ENCODE measurements at places on chromosomes 3 and 15.

GRCh38 chr3:78101384-78101783 lies 1061.5 kb downstream of the ROBO2 start:
- no peak for DNase-seq

DNA sequence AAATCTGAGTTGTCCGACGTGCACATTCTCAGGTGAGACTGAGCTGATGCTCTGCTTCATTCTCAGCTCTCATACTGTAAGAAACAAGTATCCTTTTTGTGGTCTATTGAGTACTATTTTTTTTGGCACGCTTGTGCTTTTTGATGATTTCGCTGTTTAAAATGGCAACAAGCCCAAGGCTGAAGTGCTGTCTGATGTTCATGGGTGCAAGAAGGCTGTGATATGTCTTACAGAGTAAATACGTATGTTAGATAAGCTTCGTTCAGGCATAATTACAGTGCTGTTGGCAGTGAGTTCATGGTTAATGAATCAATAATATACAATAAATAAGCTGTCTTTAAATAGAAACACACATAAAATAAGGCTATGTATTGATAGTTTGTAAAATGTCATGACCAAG lies 27.2 kb downstream of the AQR start:
- DNase-seq = no peak

- peak; percentile 72 for DNase-seq
Observed at GRCh38 chr3:64595253-64595694, 92.5 kb downstream of the ADAMTS9 start.

DNA sequence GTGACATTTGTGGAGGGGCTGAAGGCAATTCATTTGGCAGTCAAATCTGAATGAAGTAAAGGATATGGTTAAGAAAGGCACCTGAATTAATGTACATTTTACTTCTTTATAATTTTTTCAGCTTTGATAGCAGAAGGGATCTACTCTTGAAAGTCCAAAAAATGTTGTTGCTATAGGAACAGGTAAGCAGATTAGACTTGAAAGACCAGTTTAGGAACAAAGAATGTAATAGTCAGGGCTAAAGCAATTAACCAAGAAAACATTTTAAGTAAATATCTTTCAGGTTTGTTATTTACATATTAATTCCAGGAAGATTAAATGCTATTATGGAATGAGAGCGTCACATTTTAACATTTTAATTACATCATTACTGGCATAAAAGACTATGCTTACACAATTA lies 1.1 kb downstream of the ATP13A4 start:
- DNase-seq = no peak

DNA sequence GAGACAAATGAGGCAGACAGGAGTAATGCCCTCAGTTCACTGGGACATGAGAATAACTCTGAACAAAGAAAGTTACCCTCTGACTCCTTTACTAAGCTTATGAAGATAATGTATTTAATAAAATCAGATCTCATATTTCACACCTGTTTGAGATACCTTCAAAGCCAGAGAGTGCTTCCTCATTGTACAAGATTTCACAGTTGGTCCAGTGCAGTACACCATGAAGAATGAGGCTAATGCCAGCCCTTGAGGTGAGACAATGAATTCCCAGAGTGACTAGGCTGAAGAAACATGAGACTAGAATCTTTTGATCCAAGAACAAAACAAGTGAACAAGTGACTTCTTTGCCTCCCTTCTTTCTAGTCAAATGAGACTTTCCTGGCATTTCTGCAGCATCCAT lies 1133.8 kb downstream of the TUSC7 start:
- DNase-seq = no peak

GRCh38 chr3:131619821-131620220 lies 117.0 kb upstream of the MRPL3 start:
- no peak for DNase-seq

- no peak for DNase-seq
Observed at GRCh38 chr3:50480471-50480870, 23.0 kb downstream of the CACNA2D2 start.

- DNase-seq = no peak
Observed at GRCh38 chr15:82540984-82541431, 751 bp upstream of the RPS17 start.

DNA sequence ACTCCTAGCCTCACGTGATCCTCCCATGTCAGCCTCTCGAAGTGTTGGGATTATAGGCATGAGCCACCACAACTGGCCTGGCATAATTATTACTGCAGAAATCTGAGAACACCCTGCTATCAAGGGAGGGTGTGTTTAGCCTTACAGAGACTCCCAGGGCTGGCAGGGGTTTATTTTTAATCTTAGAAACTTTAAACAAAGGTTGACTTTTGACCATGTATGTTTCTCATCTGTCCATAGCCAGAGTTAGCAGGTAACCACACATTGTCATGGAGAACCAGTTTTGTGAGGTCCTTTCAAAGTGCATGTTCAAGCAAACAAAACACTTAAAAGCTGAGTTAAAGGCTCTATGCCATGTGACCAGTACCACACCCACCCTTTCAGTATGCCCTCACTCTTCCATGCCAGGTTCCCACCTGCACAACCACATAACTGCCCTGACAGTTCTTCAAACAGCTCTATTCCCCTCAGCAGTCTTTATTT lies 11.1 kb downstream of the SIAH2 start:
- DNase-seq = no peak

DNA sequence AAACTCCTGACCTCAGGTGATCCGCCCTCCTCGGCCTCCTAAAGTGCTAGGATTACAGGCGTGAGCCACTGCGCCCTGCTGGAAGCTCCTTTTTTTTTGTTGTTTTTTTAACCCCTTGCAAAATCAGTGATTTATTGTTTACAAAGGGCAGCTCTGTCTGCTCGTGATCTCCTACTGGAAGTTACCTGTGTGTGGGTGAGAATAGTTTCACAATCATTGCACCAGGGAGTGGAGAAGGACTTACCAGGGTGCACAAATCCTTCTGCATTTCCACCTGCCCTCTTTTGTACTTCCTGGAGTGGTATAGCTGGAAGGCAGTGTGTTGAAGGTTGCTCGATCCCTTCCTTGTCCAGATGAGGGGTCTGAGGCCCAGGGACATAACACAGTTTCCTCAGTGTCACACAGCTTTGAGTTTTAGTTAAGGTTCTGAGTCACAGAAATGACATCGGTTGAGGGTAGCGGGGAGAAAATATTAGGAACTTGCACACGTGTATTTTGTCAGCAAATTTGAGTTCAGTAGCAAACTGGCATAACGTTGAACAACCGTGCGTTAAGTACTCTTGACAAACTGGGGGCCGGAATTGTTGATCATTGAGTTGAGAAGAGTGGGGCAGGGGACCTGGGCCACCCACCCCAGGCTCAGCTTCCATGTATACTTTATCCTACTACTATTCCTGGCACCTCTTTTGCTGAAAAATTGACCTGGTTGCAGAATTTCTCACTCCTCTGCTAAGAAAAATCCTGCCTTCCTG lies 11.3 kb upstream of the TRAK1 start:
- no peak for DNase-seq

GRCh38 chr3:114721864-114722263 lies 425.2 kb downstream of the ZBTB20 start:
- no peak for DNase-seq

DNA sequence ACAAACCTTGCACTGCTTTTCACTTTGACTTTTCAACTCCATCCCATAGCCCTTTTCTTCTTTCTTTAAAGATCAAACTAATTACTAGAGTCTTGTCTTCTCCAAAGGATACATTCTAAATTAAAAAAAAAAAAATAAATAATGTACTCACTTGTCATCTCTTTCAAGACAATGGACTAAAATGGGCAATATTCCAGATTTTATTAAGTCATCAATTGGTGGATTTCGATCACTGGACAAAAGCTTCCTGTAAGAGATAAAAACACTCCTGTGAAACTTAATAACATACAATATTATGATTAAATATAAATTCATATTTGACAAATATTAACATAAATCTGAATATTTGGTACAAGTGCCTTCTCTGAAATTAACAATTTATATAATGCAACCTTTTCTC lies 34.1 kb downstream of the KPNA4 start:
- DNase-seq = no peak

GRCh38 chr15:29454506-29454905 lies 184.9 kb upstream of the NSMCE3 start:
- no peak for DNase-seq

GRCh38 chr3:147423537-147423797 lies 14.3 kb downstream of the ZIC1 start:
- no peak for DNase-seq

DNA sequence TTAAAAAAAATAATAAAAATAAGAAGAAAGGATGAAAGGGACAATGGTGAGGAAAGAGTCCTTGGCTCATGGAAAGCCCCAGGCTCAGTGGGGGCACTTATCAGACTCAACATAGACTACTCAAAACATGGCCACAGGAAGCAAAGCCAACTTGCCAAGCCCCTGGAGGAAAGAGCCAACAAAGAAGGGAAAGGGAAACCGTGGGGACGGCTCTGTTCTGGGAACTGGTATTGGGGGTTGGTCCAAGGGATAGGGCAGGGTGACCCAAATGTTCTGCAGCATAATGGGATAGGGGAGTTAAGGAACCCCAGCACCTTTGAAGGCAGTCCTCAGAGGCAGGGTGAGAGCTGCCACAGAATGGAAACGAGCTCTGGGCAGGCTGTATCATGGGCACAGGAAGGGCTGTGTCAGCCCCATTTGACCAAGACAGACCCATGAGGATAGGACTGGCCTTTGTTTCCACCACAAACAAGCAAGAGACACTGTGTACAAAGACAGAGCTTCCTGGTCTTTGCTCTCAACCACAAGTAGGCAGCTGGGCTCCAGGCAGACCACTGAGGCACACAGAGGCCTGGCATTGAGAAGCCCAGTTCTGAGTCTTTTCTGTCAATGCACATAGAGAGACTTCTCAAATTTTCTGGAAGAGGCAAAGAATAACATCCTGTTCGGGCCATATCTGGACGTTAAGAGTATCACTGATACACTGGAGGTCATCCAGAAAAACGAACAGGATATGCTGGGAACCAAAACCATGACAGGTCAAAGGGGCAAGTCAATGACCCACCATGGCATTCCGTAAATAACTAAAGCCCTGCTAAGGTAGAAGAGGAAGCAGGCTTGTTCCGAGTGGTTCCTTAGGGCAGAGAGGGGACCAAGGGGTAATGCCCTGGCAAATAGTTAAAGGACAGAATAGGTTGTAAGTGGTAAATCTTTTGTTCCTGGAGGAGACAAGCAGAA lies 10.6 kb upstream of the SEMA7A start:
- peak; percentile 17 for DNase-seq

DNA sequence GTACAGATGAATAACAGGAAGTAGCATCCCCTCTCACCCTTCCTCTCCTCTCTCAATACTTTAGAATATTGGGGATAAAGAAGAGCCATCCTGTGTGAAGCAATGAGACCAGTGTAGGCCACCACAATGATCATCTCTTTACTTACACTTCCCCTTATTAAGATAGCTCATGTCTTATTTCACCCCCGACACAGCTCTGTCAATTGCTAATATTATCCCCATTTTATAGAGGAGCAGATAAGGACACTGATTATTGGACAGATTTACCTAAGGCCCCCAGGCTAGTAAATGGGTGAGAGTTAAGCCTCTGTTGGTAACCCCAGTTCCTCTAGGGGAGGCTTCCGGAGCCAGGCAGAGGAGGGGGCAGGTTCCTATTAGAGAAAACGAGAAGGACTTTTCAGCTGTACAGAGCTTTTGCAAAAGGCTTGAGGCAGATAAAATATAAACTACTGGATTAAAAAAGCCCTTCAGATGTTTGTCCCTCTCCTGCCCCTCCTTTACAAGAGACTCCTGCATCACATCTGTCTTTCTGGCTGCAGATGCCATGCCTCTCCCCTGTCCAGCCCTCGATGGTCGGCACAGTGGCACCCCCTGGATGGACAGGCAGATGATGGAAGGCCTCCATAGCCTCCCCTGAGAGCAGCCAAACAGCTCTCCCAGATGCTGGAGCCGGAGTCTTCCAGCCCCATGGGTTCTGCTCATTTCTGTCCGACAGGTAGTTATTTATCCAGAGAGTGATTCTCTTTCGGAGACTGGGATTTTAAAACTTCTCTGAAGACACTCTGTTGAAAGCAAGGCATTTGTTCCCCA lies 49.4 kb upstream of the LCTL start:
- DNase-seq = no peak

DNA sequence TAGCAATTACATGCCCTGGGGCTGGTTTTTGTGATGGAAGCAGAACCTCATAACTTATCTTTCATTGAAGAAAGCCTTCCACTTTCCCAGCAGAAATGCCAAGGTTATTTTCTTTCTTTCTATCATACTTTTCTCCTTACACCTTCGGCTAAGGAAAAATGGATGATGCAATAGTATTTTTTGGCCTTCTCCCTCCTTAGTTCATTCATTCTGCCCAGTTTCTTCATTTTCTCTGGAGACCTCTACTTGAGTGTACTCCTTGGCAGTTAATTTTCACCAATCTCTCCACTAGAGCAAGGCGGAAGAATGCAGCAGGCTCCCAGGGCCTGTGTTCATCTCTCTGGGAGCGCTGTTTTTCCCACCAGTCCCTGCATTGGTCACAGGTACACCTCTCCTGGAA lies 7.6 kb upstream of the P2RY1 start:
- DNase-seq = no peak

GRCh38 chr3:100033184-100033583 lies 81.1 kb downstream of the FILIP1L start:
- DNase-seq = no peak

GRCh38 chr15:86912661-86913060 lies 833.0 kb downstream of the AGBL1 start:
- DNase-seq = no peak

DNA sequence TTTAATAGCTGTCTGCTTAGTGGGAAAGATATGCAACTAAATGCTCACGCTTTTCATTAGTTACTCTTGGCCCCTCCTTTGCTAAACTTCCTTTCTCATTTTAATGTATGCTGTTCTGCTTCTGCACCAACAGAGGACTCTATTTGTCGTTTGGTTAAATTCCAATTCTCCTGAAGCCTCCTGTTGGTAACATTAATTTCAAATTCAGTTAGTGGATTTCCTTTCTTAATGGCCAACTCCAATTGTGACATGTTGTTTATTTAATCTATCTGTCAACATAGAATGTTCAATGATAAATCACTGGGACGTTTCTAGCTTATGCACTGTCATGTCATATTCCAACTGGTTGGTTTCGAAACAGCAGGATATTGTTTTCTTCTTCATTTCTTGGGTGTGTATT lies 467.4 kb upstream of the BCHE start:
- DNase-seq = no peak

DNA sequence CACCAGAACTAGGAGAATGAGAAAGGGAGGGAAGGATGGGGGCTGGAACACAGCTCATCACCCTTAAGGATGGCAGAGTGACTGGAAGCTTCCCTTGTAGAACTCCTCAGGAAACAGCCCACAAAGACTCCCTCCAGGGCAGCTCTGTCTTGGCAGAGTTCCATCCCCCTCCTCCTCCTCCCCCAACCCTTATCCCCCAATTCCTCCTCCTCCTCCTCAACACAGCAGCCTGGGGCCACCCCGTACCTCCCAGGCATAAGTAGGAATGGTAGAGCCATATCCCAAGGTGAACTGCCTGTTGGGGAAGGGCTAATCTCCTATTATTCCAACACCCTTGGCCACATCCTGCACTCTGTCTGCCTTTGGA lies 38.8 kb downstream of the ADCY5 start:
- no peak for DNase-seq

- DNase-seq = no peak
Observed at GRCh38 chr15:72042865-72043264, 75.1 kb downstream of the MYO9A start.

Data from right forelimb (tissue), 1 donor.